ENCODE measurements at places on chromosomes 4 and X.

DNA sequence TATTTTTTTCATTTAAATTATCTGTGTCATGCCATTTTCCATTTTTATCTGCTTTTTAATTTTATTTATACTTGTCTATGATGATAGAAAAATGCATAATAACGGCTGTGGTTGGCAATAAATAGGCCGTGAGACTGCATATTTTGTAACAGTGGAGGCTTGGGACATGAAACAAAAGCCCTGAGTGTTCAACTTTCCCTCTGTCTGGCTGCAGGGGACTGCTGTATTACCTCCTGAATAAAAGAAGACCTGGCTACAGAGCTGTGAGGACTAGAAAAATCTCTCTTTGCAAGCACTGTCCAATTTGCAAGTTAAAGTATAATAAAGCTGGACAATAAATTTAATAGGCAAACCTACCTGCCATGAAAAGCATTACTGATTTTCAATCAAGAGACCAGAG lies 82.1 kb downstream of the MAGEB10 start:
- no peak for DNase-seq

- DNase-seq = no peak
Observed at GRCh38 chrX:84724576-84724975, 222.3 kb upstream of the HDX start.

- peak; percentile 1 for DNase-seq
Observed at GRCh38 chr4:173370130-173370476, 651 bp upstream of the SAP30 start.

GRCh38 chr4:78694457-78694787 lies 81.7 kb upstream of the BMP2K start:
- no peak for DNase-seq

DNA sequence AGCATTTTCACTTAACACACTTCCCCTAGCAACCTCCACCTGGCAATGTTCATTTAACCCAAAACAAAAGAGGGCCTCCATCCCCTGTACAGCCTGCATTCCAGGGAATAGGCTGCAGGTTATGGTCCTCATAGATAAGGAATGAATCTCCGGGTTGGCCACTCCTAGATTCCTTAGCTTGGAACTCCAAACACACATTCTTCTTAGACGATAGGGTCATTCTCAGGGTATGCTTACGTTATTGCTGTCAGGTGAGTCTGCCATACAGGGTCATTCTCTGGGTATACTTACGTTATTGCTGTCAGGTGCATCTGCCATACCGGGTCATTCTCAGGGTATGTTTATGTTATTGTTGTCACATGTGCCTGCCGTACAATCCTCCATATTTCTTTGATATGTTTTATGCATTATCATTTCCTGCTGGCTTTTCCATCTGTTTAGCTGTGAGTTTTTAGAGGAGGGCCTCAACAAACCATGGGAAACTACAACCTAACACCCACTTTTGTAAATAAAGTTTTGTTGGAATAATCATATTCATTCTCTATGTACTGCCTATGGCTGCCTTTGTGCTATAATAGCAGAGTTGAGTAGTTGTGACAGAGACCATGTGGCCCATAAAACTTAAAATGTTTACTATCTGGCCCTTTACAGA lies 8.2 kb upstream of the AFF1 start:
- DNase-seq = no peak

Measured in GM19239 (cell line).